NCI-H510A (cell line): ENCODE measurements at places on chromosomes 2 and 18.

- DNase-seq, result no peak
Observed at GRCh38 chr2:125839945-125840344, 816.0 kb upstream of the GYPC start.

- no peak for DNase-seq
Observed at GRCh38 chr2:120310136-120310535, 35.8 kb upstream of the INHBB start.

GRCh38 chr2:231228223-231228622 lies 29.8 kb downstream of the ARMC9 start:
- peak; percentile 64 for DNase-seq

GRCh38 chr2:66495788-66496640 lies 61.1 kb downstream of the MEIS1 start:
- no peak for DNase-seq

DNA sequence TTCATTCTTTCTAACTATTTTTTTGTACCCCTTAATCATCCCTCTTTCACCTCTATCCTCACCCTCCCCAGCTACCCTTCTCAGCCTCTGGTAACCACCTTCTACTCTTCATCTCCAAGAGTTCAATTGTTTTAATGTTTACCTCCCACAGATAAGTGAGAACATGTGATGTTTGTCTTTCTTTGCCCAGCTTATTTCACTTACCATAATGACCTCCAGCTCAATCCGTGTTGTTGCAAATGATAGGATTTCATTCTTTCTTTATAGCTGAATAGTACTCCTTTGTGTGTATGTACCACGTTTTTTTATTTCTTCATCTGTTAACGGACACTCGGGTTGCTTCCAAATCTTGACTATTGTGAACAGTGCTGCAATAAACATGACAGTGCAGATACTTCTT lies 22.1 kb upstream of the TMEM37 start:
- no peak for DNase-seq

GRCh38 chr2:27461118-27461517 lies 18.9 kb downstream of the KRTCAP3 start:
- DNase-seq, result no peak

- DNase-seq, result no peak
Observed at GRCh38 chr2:232980683-232981082, 32.4 kb downstream of the NGEF start.

DNA sequence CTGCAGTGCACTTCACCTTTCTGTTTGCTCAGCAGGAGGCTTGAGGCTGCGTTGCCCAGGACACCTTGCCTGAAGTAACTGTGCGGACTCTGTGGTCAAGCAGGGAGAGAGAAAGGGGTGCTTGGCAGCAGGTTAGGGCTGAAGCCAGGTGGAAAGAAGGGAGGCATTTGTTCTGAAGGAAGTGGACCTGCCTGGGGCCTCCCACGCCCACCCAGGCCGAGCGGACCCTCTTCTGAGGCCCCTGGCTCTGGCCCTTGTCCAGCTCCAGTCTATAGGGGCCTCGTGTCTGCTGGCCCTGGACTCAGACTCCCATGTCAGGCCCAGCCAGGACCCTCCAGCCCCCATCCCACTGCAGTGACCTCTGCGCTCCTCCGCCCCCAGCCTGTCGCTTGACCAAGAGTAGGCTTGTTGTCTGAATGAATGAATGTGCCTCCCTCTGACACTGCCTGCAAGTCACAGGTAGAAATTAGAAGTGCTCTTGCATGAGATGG lies 2.5 kb downstream of the SNED1 start:
- DNase-seq, result no peak

DNA sequence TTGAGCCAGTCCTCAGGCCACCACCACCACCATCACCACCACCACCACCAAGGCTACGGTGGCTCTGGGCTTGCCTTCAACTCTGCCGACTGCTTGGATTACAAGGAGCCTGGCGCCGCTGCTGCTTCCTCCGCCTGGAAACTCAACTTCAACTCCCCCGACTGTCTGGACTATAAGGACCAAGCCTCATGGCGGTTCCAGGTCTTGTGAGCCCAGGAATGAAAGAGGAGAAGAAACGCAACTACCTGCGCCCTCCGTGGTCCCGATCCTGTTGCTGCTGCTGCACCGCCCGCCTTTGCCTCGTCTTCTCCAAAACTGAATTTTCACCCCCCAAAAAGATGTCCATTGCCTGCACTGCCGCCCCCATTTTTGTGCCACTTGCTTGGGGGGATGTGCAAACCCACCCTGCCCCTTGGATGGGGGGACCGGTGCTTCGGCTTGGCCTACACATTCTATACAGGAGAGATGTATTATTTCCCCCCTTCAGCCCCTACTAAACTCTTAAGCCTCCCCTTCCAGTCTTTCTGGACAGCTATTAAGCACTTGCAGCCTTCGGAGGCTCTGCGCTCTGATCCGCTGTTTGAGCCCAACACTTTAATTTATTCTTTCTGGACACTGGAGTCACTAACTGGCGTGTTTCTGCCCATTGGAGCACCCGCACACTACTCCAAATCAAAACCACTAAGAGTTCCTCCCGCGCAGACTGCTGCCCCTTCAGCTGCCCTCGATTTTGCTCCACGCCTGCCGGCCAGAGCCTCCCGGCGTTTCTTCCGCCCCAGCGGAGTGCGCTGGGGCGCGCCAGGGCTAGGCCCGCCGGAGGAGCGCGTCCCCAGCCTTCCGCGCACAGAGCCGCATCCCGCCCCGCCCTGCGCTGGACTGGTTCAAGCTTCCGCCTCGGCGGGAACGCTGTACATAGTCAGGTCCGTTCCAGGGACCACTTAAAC lies 5.7 kb downstream of the OTX1 start:
- DNase-seq, result no peak

- no peak for DNase-seq
Observed at GRCh38 chr18:36828157-36828629, 609 bp downstream of the TPGS2 start.

- DNase-seq, result peak; percentile 20
Observed at GRCh38 chr2:134718023-134718816, 580 bp downstream of the TMEM163 start.

DNA sequence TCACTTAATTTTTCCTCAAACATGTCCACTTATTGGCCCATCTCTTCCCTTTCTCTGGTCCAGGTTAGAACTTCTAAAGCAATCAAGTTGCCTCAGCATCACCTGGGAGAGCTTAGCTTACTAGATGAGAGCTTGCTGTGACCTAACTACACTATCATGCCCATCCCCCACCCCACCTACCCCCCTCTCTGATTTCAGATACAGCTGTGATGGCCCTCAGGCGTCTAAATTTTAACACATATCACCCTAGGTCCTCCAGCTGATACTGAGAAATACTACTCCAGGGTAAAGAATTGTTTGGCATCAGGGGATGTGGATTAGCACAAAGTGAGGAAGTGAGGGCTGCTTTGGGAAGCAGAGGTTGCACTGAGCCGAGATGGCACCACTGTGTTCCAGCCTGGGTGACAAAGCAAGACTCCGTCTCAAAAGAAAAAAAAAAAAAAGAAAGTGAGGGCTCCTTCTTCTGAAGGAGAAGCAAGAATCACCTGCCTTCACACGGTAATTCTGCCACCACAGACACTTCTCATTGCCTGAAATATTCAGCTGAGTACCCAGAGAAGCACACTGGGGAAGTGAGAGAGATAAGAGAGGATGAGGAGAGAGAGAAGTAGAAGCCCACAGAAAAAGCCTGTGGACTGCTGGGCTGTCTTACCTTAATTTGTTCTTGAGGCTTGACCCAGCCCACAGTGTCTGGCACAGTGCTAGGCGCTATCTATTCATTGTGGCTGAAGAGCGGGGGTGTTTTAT lies 263.4 kb downstream of the ASXL3 start:
- no peak for DNase-seq

- no peak for DNase-seq
Observed at GRCh38 chr18:24660956-24661355, 200.5 kb downstream of the HRH4 start.

DNA sequence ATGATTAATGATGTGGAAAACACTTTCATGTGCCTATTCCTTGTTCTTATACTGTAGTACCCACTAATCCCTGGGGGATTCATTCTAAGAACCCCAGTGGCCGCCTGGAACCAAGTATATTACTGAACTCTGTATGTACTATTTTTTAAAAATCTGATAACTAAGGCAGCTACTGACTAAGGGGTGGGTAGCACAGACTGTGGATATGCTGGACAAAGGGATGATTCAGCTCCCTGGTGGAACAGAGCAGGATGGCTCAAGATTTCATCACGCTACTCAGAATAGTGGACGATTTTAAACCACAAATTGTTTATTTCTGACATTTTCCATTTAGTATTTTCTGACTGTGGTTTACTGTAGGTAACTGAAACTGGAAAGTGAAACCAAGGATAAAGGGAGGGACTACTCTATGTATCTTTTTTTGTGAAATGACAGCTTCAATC lies 41.8 kb upstream of the CDC42EP3 start:
- no peak for DNase-seq

DNA sequence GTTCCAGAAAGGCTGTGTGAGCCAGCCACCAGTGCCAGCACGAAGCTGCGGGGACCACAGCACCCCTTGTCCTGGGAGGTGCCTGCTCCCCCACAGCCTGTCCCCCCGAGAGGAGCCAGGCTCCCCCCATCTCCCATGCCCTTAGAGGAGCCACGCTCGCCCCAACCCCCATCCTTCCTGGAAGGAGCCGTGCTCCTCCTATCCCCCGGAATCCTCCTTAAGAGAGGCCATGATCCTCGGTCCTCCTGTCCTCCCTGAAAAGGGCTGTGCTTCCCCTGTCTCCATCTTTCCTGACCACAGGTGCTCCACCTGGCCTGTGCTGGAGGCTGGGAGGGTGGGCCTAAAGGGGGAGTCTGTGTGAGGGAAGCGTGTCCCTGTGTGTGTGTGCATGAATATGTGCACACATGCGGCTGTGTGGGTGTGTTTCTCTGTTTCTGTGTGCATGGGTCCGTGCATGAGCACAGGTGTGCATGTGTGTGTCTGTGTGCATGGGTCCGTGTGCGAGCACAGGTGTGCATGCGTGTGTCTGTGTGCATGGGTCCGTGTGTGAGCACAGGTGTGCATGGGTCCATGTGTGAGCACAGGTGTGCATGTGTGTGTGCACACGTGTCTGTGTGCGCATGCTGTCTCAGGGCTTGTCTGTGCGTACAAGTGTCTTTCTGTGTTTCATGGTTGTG lies 80.3 kb downstream of the RTP5 start:
- DNase-seq, result no peak

DNA sequence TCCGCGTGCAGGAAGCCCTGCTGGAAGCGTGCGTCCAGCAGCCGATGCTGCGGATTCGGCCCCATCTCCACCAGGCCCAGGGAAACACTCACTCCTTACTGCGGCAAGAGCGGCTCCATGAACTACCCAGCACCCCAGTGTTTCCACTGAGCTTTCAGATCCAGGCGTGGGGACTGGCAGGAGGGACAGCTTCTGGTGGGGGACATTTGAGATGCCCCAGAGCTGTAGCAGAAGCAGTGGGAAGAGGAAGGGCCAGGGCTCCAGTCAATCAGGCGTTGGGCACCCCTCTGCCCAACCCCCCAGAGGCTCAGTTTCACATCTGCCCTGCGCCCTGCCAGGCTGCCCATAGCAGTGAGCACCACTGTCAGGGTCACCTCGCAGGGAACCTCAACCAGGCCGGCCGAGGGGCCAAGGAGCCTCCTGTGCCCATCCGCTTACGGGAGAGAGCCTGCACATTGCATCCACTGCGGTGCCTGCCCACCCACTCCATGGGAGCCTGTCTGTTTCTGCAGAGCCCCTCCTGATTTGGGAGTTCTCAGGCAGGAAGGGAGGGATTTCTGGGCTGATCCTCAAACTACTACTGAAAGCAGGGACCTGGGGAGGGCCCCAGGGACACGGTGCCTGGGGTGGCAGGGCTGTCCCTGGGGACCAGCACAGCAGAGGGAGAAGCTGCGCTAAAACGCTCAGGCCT lies 4.6 kb downstream of the AGXT start:
- no peak for DNase-seq

DNA sequence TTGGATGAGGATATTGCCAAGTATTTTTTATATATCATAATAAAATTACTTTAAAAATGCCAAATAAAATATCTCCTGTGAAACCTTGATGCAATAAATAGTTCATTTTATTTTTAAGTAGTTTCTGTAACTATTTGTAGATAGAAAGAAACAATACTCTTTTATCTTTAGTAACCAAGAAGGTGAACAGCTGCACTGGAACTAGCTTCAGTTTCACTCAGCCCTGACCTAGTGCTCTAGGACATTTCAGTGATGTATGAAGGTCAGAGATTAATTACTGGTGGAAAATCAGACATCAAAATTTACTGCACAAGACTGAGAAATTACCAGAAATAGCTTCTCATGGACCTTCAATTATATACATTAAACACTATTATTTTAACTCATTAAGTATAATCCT lies 1305.0 kb downstream of the CNTNAP5 start:
- DNase-seq, result no peak

DNA sequence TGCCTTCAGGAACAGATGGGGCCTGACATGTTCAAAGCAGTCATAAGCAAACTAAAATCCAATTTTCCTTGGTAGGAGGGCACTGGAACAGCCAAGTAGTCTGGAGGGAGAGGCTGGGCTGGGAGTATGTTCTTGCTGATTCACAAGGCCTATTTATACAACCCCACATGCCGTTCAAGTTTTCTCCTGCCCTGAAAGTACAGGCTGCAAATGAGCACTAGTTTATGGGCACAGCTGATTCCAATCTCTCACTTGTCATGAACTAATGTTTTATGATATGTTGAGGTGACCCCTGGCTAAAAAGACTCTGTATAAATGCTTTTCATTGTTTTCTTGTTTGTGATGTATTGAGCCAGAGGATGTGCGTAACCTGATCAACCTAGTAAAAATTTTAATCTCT lies 183.4 kb upstream of the SRD5A2 start:
- no peak for DNase-seq

DNA sequence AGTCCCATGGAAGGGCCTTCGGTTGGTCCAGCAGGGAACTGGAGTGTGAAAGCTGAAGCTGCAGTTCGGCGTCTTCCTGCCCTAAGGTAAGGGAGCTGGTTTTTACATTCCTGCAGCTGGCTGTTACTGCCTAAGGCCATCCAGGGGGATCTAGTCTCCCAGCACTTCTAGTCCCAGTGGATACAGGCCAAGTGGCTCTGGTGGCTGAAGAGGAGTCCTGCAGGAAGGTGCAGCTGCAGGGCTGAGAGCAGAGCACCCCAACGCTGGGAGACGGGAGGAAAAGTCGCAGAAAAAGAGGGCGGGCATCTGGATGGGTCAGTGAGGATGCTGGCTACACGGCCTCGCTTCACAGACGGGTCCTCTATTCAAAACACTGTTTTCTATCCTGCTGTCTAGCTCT lies 225.0 kb upstream of the HS6ST1 start:
- DNase-seq, result no peak

GRCh38 chr2:23904692-23905091 lies 22.2 kb downstream of the ATAD2B start:
- DNase-seq, result no peak

DNA sequence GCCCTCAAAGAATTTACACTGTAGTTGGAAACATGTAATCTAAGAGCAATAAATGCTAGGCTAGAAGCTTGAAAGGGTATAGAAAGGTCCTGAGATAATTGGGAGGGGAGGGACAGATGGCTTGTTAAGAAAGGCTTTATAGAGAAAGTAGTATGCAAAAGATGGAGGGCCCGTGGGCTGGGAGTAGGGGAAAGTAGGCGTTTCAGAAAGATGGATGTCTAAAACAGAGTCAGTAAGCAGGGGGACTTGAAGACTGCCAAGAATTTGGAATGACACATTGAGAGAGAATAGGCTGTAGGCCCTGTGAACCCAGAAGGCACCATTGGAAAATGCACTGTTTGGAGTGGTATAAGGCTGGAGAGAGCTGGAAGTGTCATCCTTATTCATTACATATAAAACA lies 822 bp downstream of the PSMG2 start:
- DNase-seq, result no peak
